RWPE1 (cell line): ENCODE measurements at places on chromosomes 3 and 15.
A peak's percentile ranks its signal among the peaks of the same experiment; 100 is the strongest.

DNA sequence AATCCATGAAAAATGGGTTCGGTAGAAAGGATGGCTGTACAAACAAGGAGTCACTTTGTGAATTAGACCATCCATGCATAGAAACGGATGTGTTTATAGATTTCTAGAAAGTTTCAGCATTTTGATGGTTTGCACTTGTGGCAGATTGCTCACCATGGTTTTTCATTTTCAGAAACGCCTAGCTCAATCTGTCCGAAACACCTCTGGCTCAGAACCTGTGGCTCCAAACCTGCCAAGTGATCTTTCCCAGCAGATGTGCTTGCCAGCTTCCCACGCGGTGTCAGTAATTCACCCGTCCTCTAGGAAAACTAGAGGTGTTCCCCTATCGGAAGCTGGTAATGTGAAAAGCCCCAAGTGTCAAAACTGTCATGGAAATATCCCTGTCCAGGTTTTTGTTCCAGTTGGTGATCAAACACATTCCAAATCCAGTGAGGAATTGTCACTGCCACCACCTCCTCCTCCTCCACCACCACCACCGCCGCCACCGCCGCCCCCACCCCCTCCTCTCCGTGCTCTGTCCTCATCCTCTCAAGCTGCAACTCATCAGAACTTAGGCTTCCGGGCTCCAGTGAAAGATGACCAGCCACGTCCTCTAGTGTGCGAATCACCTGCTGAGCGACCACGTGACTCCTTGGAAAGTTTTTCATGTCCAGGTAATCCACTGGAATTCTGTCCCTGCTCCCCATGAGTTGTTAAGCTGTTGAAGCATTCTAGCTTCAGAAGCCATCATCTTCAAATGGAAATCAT is 21.2 kb downstream of the WHAMM start:
- no peak for DNase-seq

GRCh38 chr3:47323431-47324277 is 40.9 kb downstream of the KLHL18 start:
- DNase-seq: peak; percentile 63

DNA sequence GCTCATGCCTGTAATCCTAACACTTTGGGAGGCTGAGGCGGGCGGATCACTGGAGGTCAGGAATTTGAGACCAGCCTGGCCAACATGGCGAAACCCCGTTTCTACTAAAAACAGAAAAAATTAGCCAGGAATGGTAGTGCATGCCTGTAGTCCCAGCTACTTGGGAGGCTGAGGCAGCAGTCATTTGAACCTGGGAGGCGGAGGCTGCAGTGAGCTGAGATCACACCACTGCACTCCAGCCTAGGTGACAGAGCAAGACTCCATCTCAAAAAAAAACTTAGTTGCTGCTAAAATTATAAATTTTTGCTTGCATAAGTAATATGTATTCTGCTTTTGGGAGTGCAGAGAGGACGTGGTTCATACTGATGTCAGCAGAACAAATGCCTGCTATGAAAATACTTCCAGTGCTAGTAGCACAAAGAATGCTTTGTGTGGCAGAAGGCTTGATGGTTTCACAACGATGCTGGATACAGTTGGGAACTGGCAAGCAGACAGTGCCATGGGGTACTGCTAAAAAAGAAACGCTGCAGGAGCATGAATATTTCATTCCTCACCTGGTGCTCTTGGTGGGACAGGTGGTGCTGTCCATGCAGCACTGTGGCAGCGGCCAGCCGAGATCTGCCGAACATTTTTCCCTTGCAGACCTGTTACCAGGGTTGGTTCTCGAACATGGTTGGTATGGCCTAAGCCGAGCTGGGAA is 31.1 kb downstream of the FBXL22 start:
- DNase-seq: no peak

GRCh38 chr3:107384428-107384827 is 7.2 kb downstream of the CCDC54 start:
- no peak for DNase-seq

DNA sequence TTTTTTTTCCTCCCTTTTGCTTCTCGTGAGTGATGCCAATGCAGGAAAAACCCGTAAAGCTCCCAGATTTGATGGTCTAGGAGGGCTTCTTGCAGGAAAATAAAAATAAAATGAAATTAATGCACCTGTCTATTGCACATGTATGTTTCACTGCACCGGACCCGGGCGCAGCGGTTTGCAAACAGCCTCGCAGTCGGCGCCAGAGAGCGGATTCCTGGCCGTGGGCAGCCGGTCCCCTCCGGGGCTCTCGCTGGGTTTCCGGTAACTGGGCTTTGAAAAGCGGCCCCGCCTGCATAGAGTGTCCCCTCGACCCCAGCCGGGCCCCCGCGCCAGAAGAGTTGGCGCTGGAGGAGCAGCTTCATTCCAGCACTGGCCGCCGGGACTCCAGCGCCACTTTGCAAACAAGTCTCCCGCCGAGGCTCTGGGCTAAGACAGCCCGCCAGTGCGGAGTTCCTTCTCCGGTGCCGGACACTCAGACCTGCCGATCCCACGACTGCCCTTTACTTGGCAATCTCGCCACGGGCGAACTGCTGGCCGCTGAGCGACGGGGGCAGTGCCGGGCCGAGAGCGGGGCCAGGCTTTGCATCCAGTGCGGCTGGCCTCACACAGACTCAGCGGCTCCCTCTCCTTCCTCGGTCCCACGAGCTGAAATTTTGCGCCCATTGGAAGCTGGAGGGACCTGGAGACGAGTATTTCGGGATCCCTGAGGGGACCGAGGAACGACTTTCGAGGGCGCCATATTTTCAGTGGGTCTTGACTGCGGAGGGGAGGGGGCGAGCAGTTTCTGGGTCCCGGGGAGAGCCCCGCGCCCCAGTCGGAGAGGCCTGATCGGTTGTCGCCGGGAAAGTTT is 225.9 kb upstream of the C2CD4B start:
- DNase-seq: peak; percentile 35

DNA sequence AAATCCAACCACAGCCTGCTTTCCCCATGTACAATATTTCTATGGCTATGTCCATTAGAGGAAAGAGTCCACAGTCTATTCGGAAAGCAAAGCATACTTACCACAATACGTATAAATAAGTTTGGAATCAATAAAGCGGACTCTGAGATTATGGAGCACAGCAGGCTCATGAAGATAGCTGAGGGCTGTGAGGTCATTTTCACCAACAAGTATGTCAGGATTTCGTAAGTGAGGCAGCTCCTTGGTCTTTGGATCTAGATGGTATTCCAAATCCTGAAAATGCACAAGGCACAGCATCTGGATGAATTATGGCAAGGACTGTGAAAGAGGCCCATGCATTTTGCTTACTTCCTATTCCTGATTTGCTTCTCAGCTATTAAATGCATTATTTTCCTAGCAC is 100.4 kb downstream of the MYO5A start:
- DNase-seq: no peak

GRCh38 chr3:29144807-29145206 is 136.1 kb upstream of the RBMS3 start:
- no peak for DNase-seq

DNA sequence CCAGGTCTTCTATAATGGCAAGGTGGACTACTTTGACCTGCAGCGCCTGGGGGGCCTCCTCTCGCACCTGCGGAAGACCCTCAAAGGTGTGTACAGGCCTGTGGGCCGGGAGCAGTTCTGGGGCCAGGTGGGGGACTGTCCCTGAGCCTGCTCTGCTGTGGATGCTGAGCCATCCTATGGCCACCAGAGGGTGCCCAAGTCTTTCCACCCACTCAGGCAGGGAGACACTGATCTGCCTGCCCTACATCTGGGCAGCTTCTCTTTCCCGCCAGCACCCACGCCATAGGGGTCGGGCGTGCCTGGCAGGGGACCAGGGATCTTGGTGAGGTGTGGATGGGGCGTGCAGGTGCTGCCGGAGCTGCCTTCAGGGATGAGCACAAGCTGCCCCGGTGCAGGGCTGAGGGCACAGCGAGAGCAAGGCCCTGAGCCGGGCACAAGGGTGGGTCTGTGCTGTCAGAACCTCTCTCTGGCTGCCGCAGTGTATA is 14.1 kb downstream of the RNF123 start:
- peak; percentile 58 for DNase-seq
